Tibial nerve (tissue), 4 donors: ENCODE measurements at places on chromosomes 12 and 14. TPM values are rescaled to one million over a fixed set of nuclear protein-coding genes. Genes with fewer than 3 reads are reported as not detected.

- no peak overlapping the region for H3K27ac ChIP-seq
- no peak overlapping the region for H3K4me3 ChIP-seq
- no peaks in the 10 kb centered on the region for H3K27me3 ChIP-seq
- no peak for DNase-seq
- H3K36me3 ChIP-seq: no peaks in the 10 kb centered on the region
These were observed 1136.4 kb upstream of the TMEM132C start for GRCh38 chr12:127130506-127131124.

GRCh38 chr14:96519970-96520369 is 17.8 kb downstream of the PAPOLA start:
- no peaks in the 10 kb centered on the region for H3K36me3 ChIP-seq
- no peaks in the 10 kb centered on the region for H3K27me3 ChIP-seq
- no peak for DNase-seq
- peaks cover 8% of the 10 kb centered on the region for H3K4me1 ChIP-seq

- H3K36me3 ChIP-seq: no peaks in the 10 kb centered on the region
- no peaks in the 10 kb centered on the region for H3K4me1 ChIP-seq
- DNase-seq: no peak
- no peaks in the 10 kb centered on the region for H3K27me3 ChIP-seq
These were observed 63.6 kb upstream of the TMEM263 start for GRCh38 chr12:106892075-106892474.

PPM1H gene
- 0.78 TPM for total RNA-seq

- no peak overlapping the region for H3K4me3 ChIP-seq
- no peaks in the 10 kb centered on the region for H3K27me3 ChIP-seq
- no peaks in the 10 kb centered on the region for H3K36me3 ChIP-seq
- no peaks in the 10 kb centered on the region for H3K4me1 ChIP-seq
- DNase-seq: no peak
These were observed 31.4 kb upstream of the C14orf180 start for GRCh38 chr14:104547998-104548700.

GRCh38 chr12:6724409-6724797 is 557 bp downstream of the COPS7A start:
- H3K27me3 ChIP-seq: no peaks in the 10 kb centered on the region
- H3K27ac ChIP-seq: peak overlapping the region; percentile 85

GRCh38 chr12:1474574-1475153 is 119.7 kb downstream of the FBXL14 start:
- H3K27me3 ChIP-seq: no peaks in the 10 kb centered on the region
- H3K36me3 ChIP-seq: no peaks in the 10 kb centered on the region
- no peak overlapping the region for H3K4me3 ChIP-seq
- no peak overlapping the region for H3K27ac ChIP-seq

GRCh38 chr12:14575585-14575984 is 7.9 kb upstream of the PLBD1 start:
- H3K36me3 ChIP-seq: no peaks in the 10 kb centered on the region
- H3K4me3 ChIP-seq: no peak overlapping the region
- DNase-seq: no peak
- no peaks in the 10 kb centered on the region for H3K27me3 ChIP-seq
- no peaks in the 10 kb centered on the region for H3K4me1 ChIP-seq
- no peak overlapping the region for H3K27ac ChIP-seq

DNA sequence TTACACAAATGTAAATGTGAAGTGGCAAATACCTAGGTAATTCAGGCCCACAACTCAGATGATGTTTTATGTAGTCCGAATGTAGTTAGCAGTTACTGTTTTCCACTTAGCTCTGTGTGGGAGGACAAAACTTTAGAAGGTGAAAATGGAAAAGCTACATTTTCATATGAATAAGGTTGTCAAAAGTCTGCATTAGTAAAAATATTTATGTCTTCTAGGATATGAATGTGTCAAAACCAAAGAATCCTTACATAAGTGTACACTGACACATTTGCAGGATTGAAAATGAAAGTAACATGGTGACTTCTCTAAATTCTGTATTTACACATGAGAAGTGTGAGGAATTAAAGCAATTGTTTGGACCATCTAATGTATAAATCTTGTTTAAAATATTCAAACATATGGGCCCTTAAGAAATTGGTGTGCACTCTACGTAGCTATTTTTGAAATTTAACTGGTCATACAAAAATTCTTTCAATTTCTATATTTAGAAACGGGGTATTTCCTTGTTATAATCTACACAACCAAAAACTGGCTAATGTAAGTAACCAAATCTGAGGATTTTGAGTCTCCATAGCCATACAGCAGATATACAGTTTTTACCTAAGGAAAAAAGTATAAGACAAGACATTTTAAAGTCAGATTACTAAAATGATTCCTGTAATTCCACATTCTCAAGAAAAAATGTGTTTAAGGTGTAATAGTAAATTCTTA is 5.4 kb downstream of the CDKN1B start:
- H3K27me3 ChIP-seq: no peaks in the 10 kb centered on the region
- peak overlapping the region; percentile 13 for H3K4me3 ChIP-seq
- H3K27ac ChIP-seq: peak overlapping the region; percentile 100
- H3K4me1 ChIP-seq: no peaks in the 10 kb centered on the region
- H3K36me3 ChIP-seq: no peaks in the 10 kb centered on the region

DNA sequence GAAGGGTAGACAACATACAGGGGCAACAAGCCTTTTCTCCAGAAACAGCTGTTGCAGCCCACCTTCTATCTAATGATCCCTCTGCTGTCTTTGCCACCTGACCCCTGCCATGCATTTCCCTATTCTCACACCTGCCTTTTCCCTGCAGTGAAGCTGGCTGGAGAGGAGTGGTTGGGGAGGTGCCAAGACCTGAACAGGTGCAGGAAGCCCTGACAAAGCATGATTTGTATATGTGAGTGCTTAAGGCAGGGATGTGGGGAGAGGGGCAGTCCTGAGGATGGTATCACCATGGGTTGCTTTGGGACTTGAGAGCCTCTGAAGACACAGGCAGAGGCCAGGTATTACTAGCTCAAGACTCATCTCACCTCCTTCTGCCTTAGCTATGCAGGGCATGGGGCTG is 2.9 kb upstream of the PFDN5 start:
- no peaks in the 10 kb centered on the region for H3K27me3 ChIP-seq
- H3K4me3 ChIP-seq: no peak overlapping the region
- H3K36me3 ChIP-seq: no peaks in the 10 kb centered on the region
- peaks cover 25% of the 10 kb centered on the region for H3K4me1 ChIP-seq
- no peak for DNase-seq

DNA sequence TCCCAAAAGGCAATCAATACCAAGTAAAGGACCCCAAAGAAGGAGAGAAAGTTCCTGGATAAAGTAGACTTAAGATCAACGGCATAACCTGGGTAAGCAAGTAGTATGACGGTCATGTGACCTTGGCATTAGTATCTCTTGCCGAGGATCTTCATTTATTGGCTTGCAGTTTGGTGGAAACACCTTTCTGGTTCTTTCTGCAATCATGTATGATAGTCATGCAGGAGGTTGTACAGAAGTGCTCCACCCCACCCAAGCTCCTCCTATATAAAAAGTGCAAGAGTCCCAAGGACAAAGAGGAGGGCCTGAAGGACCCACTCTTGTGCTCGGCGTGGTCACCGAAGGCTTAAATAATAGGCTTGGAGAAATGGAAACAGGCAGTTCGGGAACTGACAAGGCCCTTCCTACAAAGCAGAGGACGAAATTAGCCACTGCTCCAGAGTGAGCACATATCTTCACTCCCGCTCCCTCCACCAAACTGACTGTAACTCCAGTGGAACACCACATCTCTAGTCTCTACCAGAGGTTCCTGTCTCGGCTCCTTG is 750 bp downstream of the CS start:
- H3K27me3 ChIP-seq: no peaks in the 10 kb centered on the region
- DNase-seq: no peak
- peak overlapping the region; percentile 82 for H3K4me3 ChIP-seq

- H3K36me3 ChIP-seq: no peaks in the 10 kb centered on the region
- no peaks in the 10 kb centered on the region for H3K4me1 ChIP-seq
- no peak overlapping the region for H3K4me3 ChIP-seq
- no peak overlapping the region for H3K27ac ChIP-seq
- no peaks in the 10 kb centered on the region for H3K27me3 ChIP-seq
These were observed 109.0 kb upstream of the AMIGO2 start for GRCh38 chr12:47188576-47189441.

GRCh38 chr12:130540376-130540775 is 175.7 kb downstream of the RIMBP2 start:
- no peaks in the 10 kb centered on the region for H3K36me3 ChIP-seq
- no peaks in the 10 kb centered on the region for H3K27me3 ChIP-seq
- no peak overlapping the region for H3K27ac ChIP-seq
- DNase-seq: no peak

DNA sequence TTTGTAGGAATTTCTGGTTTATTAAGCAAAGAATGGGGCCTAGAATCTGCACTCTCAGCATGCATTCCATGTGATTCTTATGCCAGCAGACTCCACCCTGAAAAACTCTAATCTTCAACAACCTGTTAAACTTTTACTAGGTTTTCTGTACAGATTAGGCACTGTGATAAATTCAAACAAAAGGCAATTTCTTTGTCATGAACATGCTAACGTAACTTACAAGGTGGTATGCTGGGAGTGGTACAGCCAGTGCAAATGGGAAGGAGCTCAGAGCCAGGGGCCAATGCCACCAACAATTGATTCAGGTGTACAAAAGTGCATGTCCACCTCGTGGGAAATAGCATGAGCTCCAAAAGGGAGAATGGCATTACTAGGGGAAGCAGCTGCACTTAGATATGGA is 83.0 kb downstream of the PPFIBP1 start:
- no peaks in the 10 kb centered on the region for H3K27me3 ChIP-seq
- H3K4me1 ChIP-seq: no peaks in the 10 kb centered on the region
- H3K27ac ChIP-seq: no peak overlapping the region
- DNase-seq: no peak
- H3K36me3 ChIP-seq: no peaks in the 10 kb centered on the region

- H3K4me1 ChIP-seq: no peaks in the 10 kb centered on the region
- H3K27ac ChIP-seq: no peak overlapping the region
- H3K36me3 ChIP-seq: peaks cover 50% of the 10 kb centered on the region
- no peaks in the 10 kb centered on the region for H3K27me3 ChIP-seq
These were observed 174.0 kb downstream of the ITPR2 start for GRCh38 chr12:26658991-26659390.

SUSD6 gene
- total RNA-seq: 55.7 TPM

DNA sequence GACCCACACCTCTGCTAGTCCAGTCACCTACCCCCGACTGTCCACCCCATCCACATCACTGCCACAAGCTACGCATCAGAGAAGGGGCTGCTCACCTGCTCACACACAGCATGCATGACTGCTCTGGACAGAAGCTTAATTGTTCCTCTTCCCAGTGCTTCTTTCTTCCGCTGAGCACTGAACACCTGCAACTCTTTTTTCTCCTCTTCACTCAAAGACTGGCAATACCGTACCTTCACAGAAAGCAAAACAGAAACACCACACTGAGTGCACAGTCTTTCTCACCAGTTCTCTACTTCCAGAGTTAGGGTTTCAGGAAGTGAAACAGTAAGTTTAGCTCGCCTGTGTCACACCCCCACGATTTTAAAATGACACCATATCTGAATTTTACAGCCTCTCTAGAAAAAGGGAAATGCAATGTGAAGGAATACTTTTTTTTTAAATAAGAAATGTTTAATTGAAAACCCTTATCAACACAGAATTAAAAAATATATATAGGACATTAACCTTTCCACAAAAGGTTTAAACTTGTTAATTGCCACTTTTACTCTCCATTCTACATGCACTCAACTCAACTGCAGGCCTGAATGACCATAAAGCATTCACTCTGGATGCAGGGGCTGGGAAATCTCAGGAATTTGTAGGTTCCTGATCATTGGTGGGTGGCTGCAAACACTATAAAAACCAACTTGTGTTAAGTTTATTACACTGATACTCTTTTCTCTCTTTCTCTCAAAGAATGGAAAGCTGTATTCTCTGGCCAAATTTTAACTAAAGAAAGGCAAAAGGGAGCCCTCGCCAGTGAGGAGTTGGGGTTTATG is 120.0 kb downstream of the PRICKLE1 start:
- H3K4me3 ChIP-seq: peak overlapping the region; percentile 13
- peaks cover 14% of the 10 kb centered on the region for H3K4me1 ChIP-seq
- no peak for DNase-seq
- no peaks in the 10 kb centered on the region for H3K27me3 ChIP-seq
- H3K27ac ChIP-seq: no peak overlapping the region

- H3K27me3 ChIP-seq: no peaks in the 10 kb centered on the region
- peaks cover 1% of the 10 kb centered on the region for H3K4me1 ChIP-seq
- H3K36me3 ChIP-seq: no peaks in the 10 kb centered on the region
- no peak overlapping the region for H3K4me3 ChIP-seq
- H3K27ac ChIP-seq: no peak overlapping the region
- no peak for DNase-seq
These were observed 17.2 kb downstream of the WSCD2 start for GRCh38 chr12:108146035-108146893.

GRCh38 chr12:97313471-97314190 is 149.0 kb upstream of the RMST start:
- H3K36me3 ChIP-seq: no peaks in the 10 kb centered on the region
- no peaks in the 10 kb centered on the region for H3K4me1 ChIP-seq
- no peaks in the 10 kb centered on the region for H3K27me3 ChIP-seq
- no peak for DNase-seq

GRCh38 chr14:56995010-56995409 is 184.7 kb upstream of the OTX2 start:
- H3K27ac ChIP-seq: no peak overlapping the region
- H3K27me3 ChIP-seq: no peaks in the 10 kb centered on the region
- DNase-seq: no peak
- H3K4me3 ChIP-seq: no peak overlapping the region
- H3K36me3 ChIP-seq: no peaks in the 10 kb centered on the region

CCDC77 gene
- 23.4 TPM for total RNA-seq

DNA sequence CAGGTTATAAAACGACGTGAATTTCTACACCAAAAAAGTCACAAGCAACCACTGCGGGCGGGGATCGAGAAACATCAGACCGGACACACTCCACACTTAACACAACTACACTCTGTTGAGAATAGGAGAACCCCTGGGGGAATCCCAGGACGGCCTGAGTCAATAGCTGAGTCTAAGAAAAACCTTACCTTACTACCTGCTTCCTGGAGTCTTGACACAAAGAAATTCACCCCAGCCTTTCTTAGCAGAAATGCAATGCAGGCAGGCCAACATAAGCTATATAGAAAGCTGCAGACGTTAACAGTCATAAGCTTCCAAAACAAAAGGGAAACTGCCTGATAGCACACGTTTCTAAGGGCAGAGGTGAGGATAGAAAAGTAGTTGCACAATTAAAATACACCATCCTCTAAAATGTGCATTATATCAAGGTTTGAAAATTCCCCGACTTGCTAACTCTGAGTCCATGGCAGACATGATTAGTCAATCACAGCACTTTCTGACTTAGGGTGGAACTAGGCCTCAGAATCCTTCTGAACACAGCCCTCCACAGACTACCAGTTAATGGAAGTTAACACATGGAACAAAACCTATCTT is 68.0 kb downstream of the CCDC88C start:
- H3K27me3 ChIP-seq: no peaks in the 10 kb centered on the region
- H3K27ac ChIP-seq: peak overlapping the region; percentile 35
- H3K4me1 ChIP-seq: peaks cover 6% of the 10 kb centered on the region
- H3K36me3 ChIP-seq: no peaks in the 10 kb centered on the region
